ENCODE measurements at places on chromosomes 6 and 20.

GRCh38 chr6:168884050-168884645 is 369.5 kb downstream of the THBS2 start:
- no peak for DNase-seq

DNA sequence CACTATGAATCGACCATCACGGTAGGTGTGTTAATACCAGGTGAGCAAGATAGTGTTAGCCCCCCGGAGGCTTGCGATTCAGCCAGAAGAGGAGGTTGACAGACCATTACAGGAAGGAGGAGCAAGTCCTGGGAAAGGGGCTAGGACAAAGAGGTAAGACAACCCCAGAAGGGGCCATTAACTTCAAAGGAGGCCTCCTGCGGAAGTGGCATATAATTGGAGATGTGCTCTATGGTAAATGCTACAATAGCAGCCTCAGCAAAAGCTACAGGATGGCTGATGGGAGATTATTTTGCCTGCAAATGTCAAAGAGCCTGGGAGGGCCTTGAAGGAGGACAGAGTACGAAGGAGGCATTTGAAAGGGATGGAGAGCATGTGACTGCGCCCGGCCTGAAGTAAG is 108.6 kb upstream of the CITED2 start:
- DNase-seq, result no peak

GRCh38 chr6:39843305-39844020 is 51.3 kb downstream of the DAAM2 start:
- DNase-seq, result no peak

DNA sequence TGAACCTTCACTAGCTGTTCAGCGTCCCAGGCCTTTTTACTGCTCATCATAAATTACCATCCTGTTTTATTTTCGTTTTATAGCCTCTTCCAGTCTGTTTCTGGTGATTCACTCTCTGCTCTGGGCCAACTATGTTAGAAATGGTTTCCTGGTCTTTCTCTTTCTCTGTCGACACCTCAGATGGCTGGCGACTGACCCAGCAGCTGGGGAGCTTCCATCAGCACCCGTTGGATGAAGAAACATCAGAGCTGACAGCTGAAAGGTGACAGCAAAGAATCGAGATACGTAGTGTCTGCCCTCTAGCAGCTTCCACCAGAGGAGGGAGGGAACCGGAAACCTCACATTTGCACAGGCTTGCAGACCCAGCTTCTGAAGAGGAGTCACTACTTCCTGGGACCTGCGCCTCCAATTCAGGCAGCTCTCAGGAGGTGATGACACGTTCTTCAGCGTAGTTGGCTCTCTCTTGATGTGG is 82.9 kb upstream of the MLN start:
- DNase-seq, result no peak

DNA sequence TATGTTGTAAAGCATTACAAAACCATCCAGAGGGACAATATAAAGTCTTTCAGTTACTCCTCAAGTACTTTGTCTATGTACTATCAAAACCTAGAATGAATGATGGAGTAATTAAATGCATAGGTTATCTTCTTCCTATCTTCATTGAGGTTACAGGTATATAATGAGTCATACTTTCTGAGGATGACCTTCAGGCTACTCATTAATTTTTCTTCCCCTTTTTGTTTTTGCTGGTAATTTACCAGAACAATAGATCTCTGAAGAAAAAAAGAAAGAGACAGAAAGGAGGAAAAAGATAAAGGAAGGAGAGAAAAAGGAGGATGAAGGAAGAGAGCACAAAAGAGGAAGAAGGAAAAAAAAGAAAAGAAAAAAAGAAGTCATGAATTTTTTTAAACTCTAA is 398.4 kb downstream of the TBC1D32 start:
- DNase-seq, result no peak

DNA sequence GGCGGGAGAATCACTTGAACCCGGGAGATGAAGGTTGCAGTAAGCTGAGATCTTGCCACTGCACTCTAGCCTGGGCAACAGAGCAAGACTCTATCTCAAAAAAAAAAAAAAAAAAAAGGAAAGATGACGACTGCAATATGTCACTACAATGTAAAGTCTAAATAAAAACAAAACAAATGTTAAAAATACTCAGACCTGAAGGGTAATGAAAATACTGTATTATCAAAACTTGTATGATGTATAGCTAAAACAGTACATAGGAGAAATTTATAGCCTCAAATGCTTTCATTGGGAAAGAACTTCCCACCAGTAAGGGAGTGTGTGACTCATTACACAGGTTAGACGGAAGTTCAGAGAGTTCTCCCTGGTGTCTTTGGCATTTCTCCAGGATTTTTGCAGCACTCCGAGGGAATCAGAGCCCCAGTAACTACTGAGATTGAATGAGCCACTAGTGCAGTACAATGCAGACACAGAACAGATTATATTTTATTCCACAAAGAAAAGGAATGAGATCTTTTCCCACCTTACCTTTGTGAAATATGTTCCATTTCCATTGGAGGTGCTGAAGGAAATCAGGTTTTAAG is 12.5 kb upstream of the RALGAPB start:
- no peak for DNase-seq

DNA sequence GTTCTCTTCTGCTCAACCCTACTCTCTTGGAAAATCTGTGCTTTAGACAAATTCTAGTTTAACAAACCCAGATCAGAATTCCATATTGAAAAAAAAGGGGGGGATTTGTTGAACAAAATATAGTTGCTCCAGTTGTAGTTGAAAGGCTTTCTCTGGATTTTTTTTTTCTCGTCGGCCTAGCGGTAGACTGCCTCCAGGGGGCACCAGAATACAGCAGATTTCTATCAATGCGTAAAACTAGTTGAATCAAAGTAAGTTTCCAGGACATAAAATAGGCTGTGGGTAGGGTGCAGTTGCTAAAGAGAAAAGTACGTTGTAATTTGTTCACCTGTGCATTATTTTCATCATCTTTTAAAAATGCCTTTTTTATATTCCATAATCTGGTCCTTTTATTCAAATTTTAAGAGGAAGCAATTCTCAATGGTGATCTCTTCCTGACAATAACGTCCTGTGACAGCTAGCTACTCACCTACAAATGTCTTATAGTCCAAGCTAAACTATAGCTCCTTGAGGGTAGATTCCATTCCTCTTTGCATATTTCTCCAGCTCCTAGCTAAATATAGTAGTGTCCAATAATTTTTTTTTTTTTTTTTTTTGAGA is 105.4 kb downstream of the PERP start:
- peak; percentile 56 for DNase-seq

GRCh38 chr6:137661601-137662000 is 167.4 kb upstream of the OLIG3 start:
- DNase-seq, result peak; percentile 25

DNA sequence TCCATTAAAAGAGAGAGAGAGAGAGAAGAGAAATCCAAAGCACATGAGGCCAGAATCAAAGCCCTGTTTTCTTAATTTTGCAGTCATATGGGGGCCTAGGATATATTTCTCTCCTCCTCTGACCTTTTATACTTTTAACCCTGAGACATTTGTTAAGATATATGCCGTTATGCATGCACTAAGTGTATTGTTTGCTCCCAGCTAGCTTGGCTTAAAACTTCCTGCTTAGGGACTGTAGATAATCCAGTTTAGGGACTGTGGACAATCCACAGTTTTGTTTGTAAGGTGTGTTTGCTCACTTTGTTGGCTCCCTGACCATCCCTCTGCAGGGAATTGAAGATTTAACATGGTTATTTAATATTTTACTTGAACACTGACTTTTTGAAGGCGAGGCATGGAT is 166.3 kb upstream of the TSHZ2 start:
- DNase-seq, result no peak

GRCh38 chr6:96576221-96576620 is 13.3 kb downstream of the FHL5 start:
- no peak for DNase-seq

GRCh38 chr20:13397300-13397724 is 176.2 kb downstream of the ISM1 start:
- DNase-seq, result no peak

GRCh38 chr6:161151059-161151645 is 122.7 kb downstream of the AGPAT4 start:
- DNase-seq, result no peak

- no peak for DNase-seq
These were observed 161.1 kb downstream of the DLL1 start for GRCh38 chr6:170129691-170130171.

DNA sequence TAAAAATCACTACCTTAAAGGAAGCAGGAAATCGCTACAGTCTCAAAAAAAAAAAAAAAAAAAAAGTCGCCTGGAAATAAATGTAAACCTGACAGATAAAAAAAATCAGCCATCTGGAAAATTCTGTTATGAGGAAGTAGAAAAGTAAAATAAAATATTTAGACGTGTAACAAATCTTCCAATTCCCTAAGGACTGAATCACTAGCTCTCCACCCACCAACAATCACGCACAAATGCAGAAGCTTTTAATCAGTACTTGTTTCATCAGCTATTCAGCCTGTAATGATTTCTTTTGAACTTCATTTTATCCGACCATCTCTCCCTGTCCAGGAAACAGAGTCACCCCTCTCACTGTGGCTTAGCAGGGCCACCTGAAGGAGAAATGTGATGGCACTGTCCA is 59.0 kb downstream of the SLC23A2 start:
- DNase-seq, result no peak

GRCh38 chr6:30349421-30350177 is 4.6 kb downstream of the RPP21 start:
- DNase-seq, result no peak

DNA sequence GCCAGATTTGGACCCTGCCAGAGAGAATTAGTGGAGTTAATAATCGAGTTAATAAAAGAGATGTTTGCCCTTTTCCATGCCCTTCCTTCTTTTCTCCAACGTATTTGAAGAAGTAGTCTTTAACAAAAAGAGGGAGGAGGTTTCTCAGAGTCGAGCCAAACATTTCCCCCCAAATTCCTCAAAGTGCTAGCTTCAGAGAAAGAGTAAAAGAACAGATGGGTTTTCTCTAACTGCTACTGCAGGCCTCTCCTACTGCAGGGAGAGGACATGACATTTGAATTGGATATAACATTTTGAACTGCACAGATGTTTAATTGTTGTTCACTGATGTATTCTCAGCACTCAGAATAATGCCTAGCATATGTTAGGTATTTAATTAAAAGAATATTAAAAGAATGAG is 25.5 kb downstream of the RWDD2A start:
- no peak for DNase-seq

DNA sequence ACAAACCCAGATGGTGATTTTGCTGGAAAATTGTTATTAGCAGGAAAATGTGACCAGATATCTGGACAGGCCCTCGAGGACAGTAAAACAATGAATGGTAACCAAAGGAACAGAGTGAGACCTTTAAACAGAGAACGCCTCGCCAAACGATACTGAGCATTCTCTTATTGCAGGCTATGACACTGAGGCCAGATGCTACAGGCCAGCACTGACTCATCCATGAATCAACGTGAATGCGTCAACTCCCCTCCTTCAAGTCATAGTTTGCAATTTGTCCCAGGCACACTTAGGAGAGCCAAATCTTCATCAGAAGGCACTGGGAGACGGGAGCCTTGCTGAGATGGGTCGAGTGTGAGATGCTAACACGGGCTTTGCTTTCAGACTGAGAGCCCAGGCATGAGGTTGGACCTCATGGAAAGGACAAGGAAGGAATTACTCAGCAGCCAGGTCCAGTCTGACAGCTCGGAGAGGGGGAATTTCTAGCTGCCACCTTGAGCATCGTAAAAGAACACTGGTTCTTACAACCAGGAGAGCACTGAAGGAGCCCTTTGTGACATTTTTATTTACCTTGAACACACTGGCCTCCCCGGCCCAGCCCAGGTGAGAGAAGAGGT is 60.7 kb downstream of the BMP7 start:
- DNase-seq, result no peak

- DNase-seq, result no peak
These were observed 68.8 kb downstream of the FGD2 start for GRCh38 chr6:37074053-37074827.

DNA sequence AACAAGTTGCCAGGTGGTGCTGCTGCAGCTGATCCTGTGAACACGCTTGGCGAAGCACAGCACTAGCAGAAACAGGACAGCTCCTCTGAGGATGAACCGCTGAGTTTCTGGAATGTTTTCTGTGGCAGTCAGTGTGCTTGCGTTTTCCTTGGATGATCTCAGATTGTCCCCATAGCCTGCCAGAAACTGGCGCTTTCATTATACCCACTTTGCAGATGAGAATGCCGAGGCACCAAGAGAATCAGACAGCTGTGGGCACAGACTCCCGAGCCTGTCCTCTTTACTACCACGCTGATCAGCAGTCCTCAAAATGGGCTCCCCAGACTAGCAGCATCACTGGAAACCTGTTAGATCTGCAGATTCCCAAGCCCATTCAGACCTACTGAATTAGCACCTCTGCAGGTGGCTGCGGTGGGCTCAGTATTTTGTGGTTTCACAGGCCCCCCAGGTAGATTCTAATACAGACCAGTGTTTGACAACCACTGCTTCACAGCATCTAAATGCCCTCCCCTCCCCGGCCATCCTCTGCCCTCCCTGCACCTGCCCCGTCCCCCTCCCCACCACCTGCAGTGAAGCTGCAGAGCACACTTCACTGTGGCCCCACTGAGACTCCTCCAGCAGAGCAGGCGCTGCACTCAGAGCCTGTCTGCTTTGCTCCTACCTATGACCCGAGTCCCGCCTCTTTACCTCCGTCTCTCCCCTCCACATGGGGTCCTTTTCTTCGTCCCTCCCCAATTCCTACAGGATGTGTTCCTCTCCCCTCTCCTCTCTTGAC is 29.6 kb downstream of the SPATA2 start:
- no peak for DNase-seq

GRCh38 chr6:25579902-25580495 is 72.0 kb upstream of the SCGN start:
- DNase-seq, result no peak

DNA sequence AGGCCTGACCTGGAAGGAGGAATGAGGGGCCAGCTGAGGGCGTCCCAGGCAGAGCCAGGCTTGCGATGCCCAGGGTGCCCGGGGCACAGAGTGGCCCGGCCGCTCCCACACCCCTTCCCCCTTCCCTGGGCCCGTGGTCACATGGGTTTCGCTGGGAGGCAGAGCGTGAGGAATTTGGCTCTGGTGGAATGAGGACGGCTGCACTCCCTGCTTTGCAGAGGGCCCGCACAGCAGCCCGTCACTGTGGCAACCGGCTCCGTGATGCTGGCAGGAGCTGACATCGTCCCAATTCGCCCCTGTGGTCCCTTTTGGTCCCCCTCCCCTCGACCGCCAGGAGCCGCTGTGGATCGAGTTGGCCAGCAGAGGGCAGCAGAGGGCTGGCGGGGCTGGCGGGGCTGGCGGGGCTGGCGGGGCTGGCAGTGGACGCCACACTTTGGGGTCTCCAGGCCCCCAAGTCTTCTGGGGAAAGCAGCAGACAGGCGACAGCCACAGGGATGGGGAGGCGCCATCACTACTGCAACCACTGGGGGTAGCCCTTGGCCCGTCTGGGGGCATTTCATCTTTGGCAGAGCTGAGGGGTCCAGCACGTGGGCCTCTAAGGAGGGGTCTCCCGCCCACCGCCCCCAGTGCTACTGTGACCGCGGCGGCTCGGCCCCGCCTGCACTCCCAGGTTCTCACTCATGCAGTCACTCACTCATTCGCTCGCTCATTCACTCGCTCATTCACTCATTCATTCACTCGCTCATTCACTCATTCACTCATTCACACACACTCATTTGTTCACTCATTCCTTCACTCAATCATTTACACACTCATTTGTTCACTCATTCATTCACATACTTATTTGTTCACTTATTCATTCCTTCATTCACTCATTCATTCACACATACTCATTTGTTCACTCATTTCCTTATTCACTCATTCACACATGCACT is 49.7 kb upstream of the BHLHE23 start:
- DNase-seq, result peak; percentile 35

- DNase-seq, result no peak
These were observed 45.3 kb upstream of the FAM50B start for GRCh38 chr6:3803627-3804468.

GRCh38 chr20:62898970-62899632 is 27.2 kb downstream of the DIDO1 start:
- no peak for DNase-seq
